ENCODE measurements at places on chromosomes 13 and 19.
A peak's percentile ranks its signal among the peaks of the same experiment; 100 is the strongest.

GRCh38 chr19:35213663-35214632, 14.6 kb downstream of the FAM187B start:
- H3K27ac ChIP-seq, result peak overlapping the region; percentile 86
- DNase-seq, result peak; percentile 70
- no peak overlapping the region for H3K4me3 ChIP-seq
- H3K36me3 ChIP-seq, result no peaks in the 10 kb centered on the region
- no peaks in the 10 kb centered on the region for H3K27me3 ChIP-seq

DNA sequence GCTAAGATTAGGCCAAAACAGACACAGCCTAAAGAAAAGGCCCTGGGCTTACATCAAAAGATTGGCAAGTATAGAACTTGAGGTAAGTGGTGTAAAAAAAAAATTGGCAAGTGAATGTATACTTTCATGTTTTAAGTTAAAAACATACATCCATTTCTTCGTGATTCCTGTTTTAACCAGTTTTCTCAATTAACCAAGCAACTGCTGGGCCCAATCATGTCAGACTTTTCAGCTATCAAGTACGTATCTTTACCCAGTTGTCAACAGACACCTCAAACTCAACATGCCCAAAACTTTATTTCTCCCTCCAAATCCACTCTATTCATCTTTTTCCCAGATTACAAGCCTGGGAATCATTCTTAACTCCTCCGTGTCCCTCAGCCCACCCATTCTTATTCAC, 1.0 kb downstream of the PCID2 start:
- no peaks in the 10 kb centered on the region for H3K27me3 ChIP-seq
- H3K4me1 ChIP-seq, result peaks cover 71% of the 10 kb centered on the region
- H3K4me3 ChIP-seq, result peak overlapping the region; percentile 84
- DNase-seq, result no peak
- peak overlapping the region; percentile 93 for H3K27ac ChIP-seq
- no peaks in the 10 kb centered on the region for H3K36me3 ChIP-seq

DNA sequence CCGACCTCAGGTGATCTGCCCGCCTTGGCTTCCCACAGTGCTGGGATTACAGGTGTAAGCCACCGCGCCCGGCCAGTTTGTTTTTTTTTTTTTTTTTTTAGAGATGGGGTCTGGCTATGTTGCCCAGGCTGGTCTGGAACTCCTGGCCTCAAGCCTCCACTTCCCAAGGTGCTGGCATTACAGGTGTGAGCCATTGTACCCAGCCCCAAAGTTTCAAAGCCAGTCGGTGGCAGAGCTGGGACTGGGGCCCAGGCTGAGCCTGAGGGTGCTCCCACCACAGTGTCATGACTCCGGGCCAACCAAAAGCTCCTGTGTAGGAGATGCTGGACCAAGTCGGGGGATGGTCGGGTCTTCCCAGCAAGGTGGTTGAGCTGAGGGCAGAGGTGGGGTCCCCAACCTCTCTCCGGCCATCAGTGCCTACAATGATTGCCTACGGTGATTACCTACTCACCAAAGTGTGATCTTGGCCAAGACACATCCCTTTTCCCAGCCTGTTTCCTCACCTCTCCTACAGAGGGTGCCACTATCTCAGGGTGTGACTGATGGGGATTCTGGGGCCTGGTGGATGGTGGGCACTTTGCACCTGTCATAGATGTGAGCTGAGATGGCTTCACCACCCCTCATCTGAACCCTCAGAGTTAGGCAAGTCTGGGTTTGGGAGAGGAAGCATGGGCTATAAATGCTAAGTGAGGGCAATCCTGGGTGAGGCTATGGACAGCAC, 5.9 kb upstream of the SAMD1 start:
- peaks cover 8% of the 10 kb centered on the region for H3K4me1 ChIP-seq
- DNase-seq, result no peak
- H3K36me3 ChIP-seq, result peaks cover 4% of the 10 kb centered on the region
- no peak overlapping the region for H3K27ac ChIP-seq
- H3K4me3 ChIP-seq, result no peak overlapping the region

GRCh38 chr13:112443995-112444311, 67.8 kb downstream of the SPACA7 start:
- H3K27ac ChIP-seq, result no peak overlapping the region
- H3K36me3 ChIP-seq, result no peaks in the 10 kb centered on the region
- no peak for DNase-seq
- H3K4me1 ChIP-seq, result no peaks in the 10 kb centered on the region
- H3K27me3 ChIP-seq, result no peaks in the 10 kb centered on the region

- no peaks in the 10 kb centered on the region for H3K27me3 ChIP-seq
- no peaks in the 10 kb centered on the region for H3K4me1 ChIP-seq
- DNase-seq, result no peak
- H3K36me3 ChIP-seq, result no peaks in the 10 kb centered on the region
- H3K27ac ChIP-seq, result no peak overlapping the region
Observed at GRCh38 chr13:32037471-32037870, 5.9 kb downstream of the FRY start.

GRCh38 chr19:54456423-54457373, 6.9 kb downstream of the LENG9 start:
- peaks cover 4% of the 10 kb centered on the region for H3K4me1 ChIP-seq
- H3K4me3 ChIP-seq, result no peak overlapping the region
- H3K36me3 ChIP-seq, result peaks cover 87% of the 10 kb centered on the region
- no peaks in the 10 kb centered on the region for H3K27me3 ChIP-seq
- no peak overlapping the region for H3K27ac ChIP-seq

Data from CD8-positive, alpha-beta memory T cell (primary cell).